ACHN (cell line): ENCODE measurements at places on chromosomes 16 and 17.

DNA sequence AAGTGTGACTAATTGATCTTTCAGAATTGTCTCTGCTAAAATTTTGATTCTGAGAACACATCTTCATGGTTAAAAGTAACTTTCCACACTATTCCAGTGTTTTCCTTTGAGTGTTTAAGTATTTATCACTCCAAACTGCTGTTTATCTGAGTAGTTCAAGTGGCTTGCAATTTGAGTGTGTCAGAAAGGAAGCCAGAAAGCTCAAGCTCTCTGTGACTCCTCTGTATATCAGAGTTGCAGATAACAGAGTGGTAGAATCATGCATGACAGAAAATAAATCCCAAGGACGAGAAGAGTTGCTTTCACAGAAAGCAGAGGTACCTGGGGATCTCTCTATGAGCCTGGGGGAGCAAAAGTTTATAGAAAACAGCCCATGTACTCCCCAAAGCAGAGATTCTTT, 130.0 kb downstream of the CYB561 start:
- no peak for DNase-seq

GRCh38 chr17:16085066-16085699, 85.6 kb downstream of the TTC19 start:
- DNase-seq: no peak

GRCh38 chr17:41451154-41451728, 10.5 kb upstream of the KRT38 start:
- DNase-seq: peak; percentile 11

DNA sequence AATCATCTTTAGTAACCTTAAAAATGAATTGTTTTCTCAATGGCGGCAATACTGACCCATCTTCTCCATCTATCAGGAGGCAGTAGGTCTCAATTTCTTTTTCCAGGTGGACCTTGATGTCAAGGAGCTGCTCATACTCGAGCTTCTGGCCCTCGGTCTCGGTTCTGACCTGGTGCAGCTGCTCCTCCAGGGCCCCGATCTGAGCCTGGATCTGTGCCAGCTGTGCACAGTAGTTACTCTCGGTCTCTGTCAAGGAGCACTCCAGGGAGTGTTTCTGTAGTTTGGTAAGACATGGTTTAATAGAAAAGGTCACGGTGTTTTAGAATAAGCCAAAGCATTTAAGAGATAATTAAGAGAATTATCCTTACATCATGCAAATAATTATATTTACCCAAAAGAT, 4.9 kb downstream of the KRT27 start:
- no peak for DNase-seq

GRCh38 chr17:46881015-46881414, 29.6 kb downstream of the WNT9B start:
- no peak for DNase-seq

GRCh38 chr17:68317458-68317857, 26.2 kb downstream of the ARSG start:
- no peak for DNase-seq

DNA sequence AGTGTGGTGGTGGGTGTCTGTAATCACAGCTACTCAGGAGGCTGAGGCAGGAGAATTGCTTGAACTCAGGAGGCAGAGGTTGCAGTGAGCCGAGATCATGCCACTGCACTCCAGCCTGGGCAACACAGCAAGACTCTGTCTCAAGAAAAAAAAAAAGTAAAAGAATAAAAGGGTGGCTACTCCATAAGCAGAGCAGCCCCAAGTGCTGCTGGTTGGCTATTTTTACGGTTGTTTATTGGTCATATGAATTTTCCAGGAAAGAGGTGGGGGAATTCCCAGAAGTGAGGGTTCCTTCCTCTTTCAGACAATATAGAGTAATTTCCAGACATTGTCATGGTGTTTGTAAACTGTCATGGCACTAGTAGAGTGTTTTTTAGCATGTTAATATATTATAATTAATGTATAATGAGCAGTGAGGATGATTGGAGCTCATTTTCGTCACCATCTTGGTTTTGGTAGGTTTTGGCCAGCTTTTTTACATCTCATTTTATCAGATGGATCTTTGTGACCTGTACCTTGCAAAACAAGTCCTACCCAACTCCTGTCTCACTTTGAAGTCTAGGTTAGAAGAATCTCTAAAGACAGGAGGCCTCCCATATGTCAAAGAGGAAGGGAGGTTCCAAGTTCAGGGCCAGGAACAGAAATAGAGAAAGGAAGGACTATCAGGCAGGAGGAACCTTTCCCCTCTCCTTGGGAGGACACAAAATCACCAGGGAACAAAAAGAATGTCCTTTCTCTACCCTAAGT, 39.1 kb downstream of the HOXB1 start:
- DNase-seq: no peak

GRCh38 chr17:900336-900934, 79.1 kb downstream of the NXN start:
- DNase-seq: no peak

GRCh38 chr17:76075364-76076145, 974 bp downstream of the GALR2 start:
- DNase-seq: peak; percentile 35

DNA sequence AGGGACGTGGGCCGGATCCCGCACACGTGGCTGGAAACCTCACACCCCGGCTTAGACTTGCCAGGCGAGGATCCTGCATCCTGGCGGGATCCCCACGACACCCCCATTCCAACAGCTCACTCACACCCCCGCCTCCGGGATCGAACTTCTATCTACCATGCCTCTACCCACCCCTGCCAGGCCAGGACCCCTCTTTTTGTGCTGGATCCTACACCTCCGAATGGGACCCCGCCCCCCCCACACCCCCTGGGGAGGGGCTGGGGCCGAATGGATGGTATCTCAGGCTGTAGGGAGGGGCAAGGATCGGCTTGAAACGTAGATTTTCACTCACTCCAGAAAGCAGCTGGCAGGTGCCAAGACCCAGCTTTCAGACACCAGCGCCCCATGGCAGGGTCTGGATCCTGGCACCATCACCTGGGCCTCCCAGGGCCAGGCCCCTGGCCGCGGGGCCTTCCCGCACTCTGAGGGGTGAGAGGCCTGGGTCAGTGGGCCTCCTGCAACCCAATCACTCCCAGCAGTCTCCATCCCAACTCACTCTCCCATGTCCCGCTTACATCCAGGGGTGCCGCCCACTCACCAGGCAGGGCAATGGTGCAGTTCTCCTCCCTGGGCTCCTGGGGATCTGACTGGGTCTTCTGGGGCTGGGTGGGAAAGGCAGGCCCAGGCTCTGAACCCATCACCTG, 6.7 kb downstream of the PRSS36 start:
- no peak for DNase-seq

GRCh38 chr17:28573521-28573920, 2.2 kb upstream of the PIGS start:
- no peak for DNase-seq

DNA sequence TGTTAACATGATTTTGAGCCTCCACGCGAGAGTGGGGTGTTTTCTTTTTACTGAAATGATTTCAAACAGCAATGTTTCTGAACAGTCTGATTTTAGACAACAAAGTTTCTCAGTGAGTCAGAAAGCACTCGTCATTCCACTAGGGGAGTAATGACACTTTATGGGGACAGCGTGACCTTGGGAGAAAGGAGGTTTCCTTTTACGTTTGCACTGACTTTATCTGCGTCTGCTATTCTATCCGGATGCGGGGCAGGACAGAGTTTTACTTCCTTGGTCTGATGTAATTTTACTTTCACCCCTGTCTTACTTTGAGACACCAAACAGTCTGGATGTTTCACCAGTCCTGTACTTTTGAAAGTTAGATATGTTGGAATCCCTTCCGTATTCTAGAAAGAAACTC, 20.7 kb downstream of the SLC47A1 start:
- DNase-seq: no peak

GRCh38 chr16:70476272-70477020, 22.1 kb downstream of the FCSK start:
- DNase-seq: peak; percentile 92

GRCh38 chr17:82231312-82231561, 2.4 kb downstream of the SLC16A3 start:
- no peak for DNase-seq

- no peak for DNase-seq
Measured at GRCh38 chr16:79287424-79287917, 313.1 kb downstream of the MAF start.

GRCh38 chr16:13708347-13709120, 211.4 kb upstream of the ERCC4 start:
- no peak for DNase-seq

GRCh38 chr17:61797283-61797682, 66.0 kb downstream of the BRIP1 start:
- no peak for DNase-seq

DNA sequence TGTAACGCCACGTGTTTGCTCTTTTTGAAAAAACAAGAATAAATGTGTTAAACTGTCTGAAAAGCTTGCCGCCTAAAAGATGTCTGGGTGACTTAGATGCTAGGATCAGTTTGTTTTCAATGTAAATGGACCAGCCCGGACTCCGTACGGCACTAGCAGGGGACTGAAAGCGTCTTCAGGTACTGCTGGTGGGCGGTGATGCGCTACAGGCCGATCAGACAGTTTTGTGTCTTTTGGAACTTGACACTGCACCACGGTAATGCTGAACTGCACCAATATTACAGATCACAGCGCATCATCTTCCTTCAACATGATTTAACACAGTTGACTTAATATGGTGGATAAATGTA, 727 bp upstream of the MBTPS1 start:
- DNase-seq: no peak

DNA sequence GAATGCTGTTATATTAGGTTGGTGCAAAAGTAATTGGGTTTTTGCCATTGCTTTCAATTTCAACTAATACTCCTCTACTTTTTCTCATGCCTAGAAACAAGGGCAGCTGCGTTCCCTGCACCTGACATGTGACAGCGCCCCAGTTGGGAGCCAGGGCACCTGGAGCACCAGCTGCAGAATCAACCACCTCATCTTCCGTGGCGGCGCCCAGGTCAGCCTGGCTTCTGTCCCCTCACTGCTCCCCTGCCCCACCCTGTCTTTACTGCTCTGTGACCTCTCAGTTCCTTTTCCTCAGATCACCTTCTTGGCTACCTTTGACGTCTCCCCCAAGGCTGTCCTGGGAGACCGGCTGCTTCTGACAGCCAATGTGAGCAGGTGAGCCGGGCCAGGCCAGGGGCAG, 16.4 kb upstream of the ITGAD start:
- no peak for DNase-seq

DNA sequence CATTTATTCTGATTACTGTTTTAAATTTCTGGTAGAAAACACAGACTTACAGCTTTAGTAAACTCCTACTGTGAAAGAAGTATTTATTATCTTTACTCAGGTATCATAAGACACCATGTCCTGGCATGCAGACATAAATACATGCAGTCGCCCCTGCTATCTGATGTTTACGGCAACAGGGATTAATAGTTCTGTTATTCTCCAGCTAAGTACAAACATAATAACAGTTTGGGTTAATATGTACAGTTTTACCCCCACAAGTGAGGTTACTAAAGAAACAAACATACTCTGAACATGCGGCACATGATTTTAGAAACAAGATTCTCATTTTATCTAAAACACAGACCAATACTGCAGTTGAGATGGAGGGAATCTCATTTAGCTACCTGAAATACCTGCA, 170.8 kb downstream of the ABCA8 start:
- DNase-seq: no peak

DNA sequence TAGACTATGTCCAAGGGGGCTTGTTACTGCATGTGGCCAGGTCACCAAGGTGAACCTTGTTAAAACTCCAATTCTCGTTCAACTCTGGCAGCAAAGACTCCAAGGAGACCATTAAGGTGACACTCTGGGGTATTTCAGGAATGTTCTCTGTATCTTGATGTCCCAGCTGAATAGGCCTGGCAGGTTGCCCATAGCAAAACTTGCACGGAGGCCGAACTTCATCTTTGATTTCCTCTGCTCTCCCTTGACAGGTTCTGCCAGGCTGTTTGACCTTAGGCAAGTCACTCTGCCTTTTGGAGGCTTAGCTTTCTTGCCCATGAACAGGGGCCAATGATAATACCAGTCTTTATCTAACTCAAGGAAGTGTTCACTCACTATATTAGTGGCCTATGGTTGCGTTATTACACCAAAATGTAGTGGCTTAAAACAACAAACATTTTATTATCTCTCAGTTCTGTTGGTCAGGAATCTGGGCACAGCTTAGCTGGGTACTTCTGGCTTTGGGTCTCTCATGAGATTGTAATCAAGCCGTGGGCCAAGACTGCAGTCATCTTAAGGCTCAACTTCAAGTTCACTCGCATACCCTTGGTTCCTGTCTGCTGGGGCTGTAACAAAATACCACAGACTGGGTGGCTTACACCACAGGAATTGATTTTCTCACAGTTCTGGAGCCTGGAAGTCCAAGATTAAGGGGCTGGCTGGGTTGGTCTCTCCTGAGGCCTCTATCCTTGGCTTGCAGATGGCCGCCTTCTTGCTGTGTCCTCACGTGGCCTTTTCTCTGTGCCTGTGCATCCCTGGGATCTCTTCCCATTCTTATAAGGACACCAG, 168.5 kb downstream of the UTP18 start:
- no peak for DNase-seq

DNA sequence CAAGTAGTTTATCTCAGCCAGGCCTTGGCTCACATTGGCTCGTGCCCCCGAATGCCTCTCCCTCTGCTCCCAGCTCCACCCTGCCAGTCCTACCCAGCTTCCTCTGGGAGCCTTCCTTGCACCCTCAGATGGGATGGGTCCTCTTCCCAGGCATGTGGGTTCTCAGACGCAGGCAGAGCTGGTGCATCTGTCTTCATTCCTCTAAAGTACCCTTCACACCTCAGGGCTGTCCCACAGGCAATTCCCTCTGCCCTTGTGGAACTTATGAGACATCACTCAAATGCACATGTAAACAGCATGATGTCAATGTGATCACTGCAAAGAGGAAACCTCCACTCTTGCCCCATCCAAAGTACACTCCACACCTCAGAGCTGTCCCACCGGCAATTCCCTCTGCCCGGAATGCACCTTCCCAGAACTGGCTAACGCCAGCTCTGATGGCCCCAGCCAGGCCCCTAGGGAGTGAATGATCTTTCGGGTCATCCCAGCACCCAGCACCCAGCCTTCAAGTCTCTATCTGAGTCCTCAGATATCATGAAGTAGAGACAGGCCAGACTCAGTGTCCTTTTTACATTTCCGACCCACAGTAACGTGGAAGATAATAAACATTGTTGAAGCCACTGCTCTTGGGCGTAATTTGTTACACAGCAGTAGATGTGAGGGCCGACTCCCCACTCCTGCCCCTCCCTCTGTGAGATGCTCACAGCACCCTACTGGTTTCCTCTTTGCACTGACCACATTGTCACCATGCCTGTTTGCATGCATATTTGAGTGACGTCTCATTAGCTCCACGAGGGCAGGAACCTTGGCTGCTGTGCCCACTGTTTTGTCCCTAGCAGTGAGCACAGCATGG, 85.4 kb downstream of the N4BP1 start:
- no peak for DNase-seq

- peak; percentile 58 for DNase-seq
Measured at GRCh38 chr16:80806927-80807340, 2.5 kb upstream of the CDYL2 start.

DNA sequence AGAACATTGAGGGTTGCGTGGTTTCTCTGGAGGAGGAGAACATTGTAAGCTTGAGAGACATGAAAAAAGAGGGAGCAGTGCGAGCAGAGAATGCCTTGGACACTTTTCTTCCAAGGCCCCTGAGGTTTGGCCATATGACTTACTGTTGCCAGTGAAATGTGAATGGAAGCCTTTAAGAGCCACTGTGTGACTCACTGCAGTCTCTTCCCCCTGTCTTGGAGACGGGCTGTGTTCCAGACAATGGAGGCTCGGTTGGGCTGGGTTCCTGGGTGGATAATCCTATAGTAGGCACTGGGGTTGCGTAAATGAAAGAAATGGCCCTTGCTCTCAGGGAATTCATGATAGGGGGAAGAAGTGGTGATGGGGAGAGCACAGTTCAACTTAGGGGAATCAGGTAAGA, 75.5 kb downstream of the SHISA9 start:
- DNase-seq: peak; percentile 18

GRCh38 chr16:12214509-12214908, 238.0 kb downstream of the SNX29 start:
- DNase-seq: no peak
